Cerebellum (tissue), 4 donors: ENCODE measurements at places on chromosomes 1 and 21.
A peak's percentile ranks its signal among the peaks of the same experiment; 100 is the strongest.

DNA sequence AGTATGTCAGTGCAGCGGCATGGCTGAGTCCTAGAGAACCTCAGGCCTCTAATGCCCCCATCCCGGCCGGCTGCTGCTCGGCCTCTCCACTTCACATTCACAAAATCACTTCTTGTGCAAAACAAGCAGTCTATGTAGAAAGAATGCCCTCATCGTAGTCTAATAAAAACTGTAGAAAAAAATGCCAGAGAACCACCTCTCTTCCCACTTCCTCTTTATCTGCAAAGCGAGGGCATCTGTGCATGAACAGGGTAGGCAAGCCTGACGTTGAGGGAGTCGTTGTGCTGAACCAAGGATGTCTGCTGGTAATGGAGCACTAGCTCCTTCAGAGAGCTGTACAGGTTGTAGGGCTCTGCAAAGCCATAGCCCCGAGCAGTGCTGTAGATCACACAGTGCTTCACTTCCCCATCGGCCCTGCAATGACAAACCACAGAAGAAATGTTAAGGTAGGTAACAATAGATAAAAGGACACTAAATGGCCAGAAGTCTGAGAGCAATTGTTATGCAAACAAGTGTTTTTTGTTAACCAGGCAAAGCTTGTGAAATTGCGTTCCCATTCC is 88.9 kb downstream of the PIK3R3 start:
- DNase-seq, result no peak

DNA sequence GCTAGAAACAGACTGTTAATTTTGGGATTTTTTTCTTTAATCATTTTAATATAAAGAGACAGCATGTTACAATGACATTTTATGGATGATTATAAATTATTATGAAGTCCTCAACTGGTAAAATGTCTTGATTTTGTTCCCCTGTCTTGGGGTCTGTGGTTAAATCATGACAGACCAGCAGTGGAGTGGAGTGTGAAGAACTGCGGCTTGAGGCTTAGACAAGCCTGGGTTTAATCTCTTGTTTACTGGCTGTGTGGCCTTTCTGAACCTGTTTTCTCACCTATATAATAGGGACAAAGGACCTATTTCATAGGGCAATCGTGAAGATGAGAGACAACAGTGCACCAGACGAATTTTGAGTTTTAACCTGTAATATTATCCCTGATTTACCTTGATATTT is 1.8 kb upstream of the UMODL1 start:
- no peak for DNase-seq

GRCh38 chr1:243745356-243745755 is 104.7 kb downstream of the AKT3 start:
- no peak for DNase-seq

- no peak for DNase-seq
Measured at GRCh38 chr1:180156201-180156600, 1.5 kb downstream of the QSOX1 start.

DNA sequence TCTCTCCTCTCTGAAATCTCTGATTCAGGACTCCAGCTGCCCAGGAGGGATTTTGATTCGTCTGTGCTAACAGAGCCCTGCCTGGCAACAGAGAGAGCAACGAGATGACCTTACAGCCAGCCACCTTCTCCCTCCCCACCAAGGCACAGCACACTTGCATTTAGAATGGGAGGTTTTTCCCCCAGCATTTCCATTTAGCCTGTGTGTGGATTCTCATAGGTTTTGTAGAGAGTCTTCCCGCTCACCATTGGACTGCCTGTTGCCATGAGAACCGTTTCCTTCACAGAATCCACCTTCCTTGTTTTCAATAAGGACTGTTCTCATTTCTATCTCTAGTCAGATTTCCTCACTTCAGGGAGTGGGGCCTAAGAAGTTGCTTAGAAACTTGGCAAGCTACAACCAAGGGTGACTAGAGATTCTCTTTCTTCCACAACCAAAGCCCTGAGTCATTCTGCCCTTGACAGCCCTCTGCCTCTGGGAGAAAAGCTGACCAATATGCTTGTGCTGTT is 5.8 kb upstream of the IKBKE start:
- no peak for DNase-seq

- DNase-seq, result no peak
Measured at GRCh38 chr1:20409971-20410370, 76.0 kb downstream of the CAMK2N1 start.

DNA sequence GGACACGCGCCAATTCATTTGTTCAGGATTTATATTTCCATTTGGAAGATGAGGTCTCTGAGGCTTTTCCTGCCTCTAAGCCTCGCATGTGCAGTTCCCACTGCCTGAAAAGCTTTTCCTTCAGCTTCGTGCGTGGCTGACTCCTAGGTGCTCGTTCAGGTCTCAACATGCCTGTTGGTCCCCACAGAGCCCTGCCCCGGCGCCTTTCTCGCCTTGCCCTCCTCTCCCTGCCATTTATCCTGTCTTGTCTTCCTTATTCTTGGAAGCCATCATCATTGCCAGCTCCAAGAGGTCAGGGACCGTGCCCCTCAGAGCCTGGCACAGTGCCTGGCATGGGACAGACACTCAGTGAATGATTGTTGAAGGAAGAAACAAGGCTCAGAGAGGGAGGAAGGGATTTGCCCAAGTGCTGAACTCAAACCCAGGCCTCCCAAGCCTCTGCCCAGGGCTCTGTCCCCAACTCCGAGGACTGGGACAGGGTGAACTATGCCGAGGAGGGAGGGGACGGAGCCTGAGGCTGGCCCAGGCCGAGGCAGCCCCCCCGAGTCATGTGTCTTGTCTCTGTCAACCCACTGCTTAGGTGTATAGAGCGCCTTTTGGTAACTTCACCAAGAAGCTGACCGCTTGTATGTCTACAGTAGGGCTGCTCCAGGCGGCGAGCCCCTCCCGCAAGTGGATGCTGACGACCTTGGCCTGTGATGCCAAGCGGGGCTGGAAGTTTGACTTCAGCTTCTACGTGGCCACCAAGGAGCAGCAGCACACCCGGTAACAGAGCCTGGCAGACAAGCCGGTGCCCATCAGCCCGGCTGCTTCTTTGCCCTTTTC is 47.3 kb downstream of the DISP3 start:
- DNase-seq, result no peak

DNA sequence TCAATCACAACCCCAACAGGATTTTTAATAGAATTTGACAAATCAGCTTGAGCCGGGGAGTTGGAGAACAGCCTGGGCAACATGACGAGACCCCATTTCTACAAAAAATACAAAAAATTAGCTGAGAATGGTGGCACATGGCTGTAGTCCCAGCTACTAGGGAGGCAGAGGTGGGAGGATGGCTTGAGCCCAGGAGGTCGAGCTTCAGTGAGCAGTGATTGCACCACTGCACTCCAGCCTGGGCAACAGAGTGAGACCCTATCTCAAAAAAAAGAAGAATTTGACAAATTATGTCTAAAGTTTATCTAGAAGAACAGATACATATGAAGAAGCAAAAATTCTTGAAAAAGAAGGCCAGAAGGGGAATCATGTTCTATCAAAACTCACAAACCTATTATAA is 43.2 kb downstream of the FRRS1 start:
- no peak for DNase-seq

DNA sequence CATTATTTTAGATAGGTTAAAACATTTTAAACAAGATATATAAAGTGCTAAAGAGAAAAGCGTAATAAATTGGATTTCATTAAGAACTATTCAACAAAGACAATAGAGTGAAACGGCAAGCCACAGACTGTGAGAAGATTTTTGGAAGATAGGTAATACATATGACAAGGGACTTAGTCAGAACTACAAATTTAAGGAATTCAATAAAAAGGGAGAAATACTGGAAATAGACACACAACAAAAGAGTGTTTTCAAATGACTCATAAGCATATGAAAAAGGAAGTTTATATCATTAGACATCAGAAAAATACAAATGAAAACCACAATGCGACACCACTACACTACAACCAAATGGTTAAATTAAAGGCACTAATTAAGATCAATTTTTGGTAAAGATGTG is 90.5 kb downstream of the GDAP2 start:
- no peak for DNase-seq

DNA sequence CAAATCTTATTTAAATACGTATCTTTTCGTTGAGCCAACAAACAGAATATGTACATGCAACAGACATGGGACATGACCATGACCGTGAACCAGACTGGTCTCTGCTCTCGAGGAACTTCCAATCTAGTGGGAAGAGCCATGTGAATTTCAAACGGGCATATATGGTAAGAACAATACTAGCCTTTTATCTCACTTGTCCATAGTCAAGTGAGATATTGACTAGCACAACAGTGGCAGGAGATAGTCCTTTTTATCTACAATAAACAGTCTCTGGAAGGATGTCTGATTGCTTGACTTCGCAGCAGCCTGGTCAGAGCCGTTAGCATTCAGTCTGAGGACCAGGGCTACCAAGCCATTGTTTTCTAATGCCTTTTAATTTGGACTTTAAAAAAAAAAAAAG is 12.6 kb upstream of the PLA2G2C start:
- no peak for DNase-seq

DNA sequence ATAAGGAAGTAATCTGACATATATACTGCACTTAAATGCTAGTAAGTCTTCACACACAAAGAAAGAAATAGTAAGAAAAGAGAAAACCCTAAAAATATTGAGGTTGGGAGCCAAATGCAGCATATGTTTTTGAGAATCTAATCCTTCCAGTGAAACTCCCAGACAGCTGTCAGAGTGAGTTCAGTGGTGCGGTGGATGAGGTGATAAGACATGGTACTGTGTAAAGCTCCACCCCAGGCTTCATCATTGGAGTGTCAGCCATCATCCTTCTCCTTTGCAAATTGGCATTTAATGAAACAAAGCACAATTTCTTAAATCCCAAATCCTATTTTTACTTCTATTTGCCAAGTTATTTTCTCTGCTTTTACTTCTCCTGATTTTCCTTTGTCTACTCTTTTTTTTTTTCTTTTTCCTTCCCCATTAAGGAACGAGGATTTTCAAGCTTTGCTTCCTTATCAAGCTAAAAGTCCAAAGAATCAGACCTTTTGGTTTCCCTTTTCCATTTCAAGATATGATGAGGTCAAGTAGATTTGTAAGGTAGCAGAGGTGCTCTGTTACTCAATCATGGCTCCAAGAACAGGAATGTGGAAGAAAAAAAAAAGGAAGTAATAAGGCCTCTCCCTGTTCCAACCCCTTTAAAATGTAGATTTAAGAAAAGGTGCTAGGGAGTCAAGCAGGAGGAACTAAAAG is 343.3 kb downstream of the SETD4 start:
- no peak for DNase-seq

DNA sequence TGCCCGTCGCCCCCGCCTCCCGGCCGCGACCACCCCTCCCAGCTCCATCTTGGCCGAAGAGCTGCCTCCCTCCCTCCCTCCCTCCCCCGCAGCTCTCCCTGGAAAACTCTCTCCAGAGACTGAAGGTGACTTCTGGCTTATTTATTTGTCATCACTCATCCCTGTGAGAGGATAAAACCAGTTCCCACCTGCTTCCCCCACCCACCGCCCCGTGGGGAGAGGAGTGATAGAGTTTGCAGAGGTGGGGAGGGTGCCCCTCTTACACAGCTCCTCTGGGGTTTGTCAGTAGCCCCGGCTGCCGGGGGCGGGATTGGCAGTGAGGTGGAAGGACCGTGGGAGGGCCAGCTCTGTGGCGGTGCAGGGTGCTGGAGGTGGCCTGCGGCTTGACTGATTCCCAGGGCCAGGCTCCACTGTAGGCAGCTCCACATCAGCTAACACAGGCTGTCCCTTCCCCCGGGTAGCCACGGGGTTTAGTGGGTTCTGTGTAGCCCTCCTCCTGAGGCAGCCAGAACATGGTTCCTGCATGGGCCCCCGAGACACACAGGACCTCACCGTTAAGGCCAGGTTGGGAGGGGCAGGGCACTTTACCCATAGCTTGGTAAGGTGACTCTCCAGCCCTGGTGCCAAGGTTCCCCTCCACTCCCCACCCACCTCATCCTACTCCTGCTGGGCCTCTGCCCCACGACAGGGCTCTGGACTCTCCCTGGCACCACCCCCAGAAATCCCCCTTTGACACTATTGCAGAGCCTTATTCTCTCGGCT is 62.2 kb downstream of the ELK4 start:
- DNase-seq, result no peak

DNA sequence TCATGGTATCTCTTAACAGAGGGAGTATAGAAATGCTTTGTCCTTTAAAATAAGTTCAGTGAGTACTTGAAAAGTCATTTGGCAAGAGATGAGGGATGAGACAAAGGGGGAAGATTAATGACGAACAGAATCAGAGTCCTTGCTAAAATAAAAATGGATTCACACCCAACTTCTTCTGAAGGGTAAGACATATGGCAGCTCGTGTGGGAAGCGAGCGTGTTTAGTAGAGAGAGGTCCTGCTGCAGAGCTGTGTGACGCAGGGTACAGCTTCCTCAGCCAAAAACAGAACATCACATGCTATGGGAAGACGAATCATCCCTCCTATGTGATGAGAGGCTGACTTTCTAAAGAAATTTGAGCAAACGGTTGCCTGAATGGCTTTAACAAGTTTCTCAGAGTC is 158.5 kb upstream of the LMO4 start:
- DNase-seq, result no peak

DNA sequence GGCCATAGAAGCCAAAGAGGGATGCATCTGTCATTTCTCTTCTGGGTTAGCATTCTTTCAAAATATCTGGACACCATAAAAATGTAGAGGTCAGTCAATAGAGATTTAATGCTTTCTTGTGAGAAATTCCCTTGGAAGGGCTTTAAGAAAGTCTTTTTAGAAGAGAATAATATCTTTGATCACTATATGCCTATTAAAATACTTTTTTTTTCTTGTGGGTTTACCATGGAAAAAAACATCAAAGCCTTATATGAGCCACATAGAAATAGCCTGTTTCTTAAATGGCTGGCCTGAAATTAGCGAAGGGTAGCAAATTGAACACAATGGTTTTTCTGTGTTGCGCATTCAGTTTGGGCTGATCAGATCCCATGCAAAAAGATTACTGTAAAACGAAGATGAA is 36.8 kb downstream of the BACE2 start:
- no peak for DNase-seq

DNA sequence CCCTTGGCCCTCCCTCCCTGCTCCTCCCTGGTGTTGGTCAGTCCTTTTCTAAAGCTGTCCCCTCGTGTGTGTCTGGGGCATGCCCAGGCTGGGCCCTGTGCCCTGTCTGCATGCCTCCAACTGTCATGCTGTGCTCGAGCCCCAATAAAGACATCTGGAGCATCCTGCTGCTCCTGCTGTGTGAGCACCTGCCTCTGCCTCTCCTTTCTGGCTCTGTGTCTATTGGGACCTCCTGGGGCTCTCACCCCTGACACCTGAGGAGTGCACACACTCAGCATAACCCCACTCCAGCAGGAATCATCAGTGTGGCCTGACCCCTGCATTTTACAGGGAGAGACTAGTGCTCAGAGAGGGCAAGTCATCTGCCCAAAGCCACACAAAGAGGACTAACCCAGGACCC is 23.7 kb downstream of the KCNC4 start:
- DNase-seq, result no peak

GRCh38 chr21:46604975-46605766 is at the start of gene S100B:
TSS of gene S100B (minus strand) at chr21:46605082. CDS start at chr21:46602415, 2,667 bp downstream.
- DNase-seq, result peak; percentile 46

- no peak for DNase-seq
Measured at GRCh38 chr1:150596095-150596892, 16.9 kb upstream of the MCL1 start.

GRCh38 chr1:22447621-22448111 is 4.0 kb upstream of the ZBTB40 start:
- DNase-seq, result no peak

- no peak for DNase-seq
Measured at GRCh38 chr1:29365906-29366670, 129.8 kb downstream of the PTPRU start.
